Right forelimb (tissue), 1 donor: ENCODE measurements at places on chromosomes 7 and 10.

GRCh38 chr7:86644282-86645224 lies 844 bp downstream of the GRM3 start:
- DNase-seq: no peak

GRCh38 chr7:85226361-85227085 lies 39.7 kb upstream of the SEMA3D start:
- no peak for DNase-seq

GRCh38 chr7:21640105-21640504 lies 97.3 kb downstream of the DNAH11 start:
- DNase-seq: no peak

DNA sequence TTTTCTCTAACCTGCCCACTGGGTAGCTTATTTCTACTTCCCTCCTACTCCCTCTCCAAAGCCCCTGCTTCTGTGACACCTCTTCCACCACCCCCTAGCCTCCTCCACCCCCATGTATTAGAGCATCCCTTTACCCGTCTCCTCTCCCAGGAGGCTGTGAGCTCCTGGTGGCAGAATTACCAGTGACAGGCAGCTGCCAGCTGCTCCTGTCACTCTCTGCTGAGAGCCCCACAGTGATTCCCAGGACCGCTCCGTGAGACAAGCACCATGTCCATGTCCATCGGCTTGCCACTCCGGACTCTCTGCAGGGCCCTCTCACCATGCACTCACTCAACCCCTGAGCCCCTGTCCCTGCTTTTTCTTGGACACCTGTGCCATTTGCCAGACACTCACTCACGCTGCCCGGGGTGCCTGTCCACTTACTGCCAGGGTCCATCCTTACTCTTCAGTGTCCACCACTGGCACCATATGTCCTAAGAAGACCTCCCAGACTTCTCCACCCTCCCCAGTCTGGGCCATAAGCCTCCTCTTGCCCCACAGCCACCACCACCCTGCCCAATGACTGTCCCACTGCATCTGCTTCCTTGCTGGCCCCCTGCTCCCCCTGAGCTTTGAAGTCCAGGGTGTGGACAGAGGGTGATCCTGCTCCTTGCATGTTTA lies 9.8 kb downstream of the WDFY4 start:
- no peak for DNase-seq

DNA sequence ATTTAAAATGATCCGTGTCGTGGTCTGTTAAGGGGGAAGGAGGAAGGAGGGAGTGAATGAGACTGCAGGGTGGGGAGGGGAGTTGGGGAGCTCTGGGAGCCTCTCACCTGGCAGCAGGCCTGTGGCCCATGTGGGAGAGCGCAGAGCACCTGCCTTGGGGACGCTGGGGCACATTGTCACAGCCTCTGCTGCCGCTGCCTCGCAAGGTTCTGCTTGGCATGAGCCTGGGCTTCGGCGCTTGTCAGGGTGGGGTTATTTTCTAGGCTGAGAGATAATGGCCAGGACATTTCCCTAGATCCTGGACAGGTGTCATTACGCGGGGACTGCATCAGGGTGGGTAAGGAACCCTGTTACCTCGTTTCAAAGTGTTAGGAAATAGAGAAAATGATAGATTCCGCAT lies 2.2 kb upstream of the SUN1 start:
- no peak for DNase-seq

DNA sequence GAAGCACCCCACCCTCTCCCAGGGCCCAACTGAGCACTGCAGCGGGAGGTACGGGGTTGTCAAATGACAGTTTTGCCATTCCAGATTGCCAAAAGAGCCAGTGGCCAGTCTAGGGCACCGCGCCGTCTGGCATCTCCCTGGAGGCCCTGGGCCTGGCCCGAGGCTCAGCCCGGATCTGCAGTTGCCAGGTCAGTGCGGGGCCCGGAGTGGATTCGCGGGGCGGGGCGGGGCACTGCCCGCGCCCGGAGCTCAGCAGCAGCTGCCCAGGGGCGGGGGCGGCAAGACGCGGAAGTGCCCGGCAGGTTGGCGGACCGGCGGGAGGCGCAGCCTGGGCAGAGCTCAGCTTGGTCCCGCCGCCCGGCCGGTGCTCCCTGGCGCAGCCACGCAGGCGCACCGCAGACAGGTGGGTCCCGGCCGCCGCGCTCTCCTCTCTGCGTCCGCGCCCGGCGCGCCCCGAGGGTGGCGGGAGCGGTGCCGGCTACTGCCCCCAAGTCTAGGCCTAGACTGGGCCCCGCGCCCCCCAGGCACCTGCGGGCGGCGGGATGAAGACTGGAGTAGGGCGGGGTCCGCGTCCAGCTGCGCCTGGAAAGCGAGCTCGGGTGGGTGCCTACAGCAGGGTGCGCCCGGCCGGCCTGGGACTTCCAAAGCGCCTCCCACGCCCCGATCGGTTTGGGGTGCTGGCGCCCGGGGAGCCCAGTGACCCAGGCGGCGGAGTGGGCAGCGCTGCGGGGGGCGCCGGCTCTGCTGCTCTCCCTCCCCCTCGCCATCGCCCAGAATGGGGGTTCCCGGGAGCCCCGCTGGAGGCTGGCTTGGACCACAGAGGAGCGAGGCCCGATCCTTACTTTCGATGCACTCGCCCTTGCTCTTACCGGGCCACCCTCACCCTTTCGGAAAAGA lies at the start of gene IRF5:
IRF5 (plus strand) TSS at position 281 of the 897 bp plus-strand sequence. CDS start 4,155 bp downstream, outside the sequence.
- DNase-seq: no peak

- DNase-seq: no peak
These were observed 25.5 kb upstream of the MPP7 start for GRCh38 chr10:28328346-28328745.

DNA sequence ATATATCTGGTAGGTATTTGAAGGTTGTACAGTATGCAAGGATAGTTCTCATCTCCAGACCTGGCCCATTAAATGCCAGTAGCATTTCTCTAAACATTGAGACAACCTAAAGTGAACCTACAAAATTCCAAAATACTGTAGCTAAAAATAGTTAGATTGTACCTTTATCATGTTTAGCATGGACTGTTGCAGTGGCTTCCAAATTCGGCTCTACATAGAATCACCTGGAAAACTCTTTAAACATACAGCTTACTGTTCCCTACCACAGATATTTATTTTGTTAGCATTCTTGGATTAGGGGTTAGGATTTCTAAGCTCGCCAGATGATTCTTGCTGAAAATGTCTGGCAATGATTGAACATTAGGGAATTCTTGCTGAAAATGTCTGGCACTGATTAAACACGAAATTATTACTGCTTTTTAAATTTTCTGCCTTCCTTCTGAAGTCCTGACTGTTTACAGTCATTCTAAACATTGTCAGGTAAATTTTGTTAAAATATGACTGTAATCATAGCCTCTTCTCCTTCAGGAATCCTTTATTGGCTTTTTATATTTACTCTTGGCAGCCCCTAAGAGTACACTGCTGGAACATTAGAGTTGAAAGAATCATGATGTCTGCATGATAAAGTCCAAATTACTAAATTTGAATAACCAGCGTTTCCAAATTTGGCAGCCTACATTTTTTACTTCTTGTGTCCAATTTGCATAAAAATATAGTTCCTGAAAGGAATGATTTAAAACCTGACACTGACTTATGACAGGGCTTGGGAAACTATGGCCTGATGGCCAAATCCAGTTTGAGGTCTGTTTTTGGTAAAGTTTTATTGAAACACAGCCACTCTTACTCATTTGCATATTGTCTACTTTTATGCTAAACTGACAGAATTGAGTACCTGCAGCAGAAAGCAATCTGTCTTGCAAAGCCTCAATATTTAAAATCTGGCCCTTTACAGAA lies 40.3 kb downstream of the SHOC2 start:
- no peak for DNase-seq

DNA sequence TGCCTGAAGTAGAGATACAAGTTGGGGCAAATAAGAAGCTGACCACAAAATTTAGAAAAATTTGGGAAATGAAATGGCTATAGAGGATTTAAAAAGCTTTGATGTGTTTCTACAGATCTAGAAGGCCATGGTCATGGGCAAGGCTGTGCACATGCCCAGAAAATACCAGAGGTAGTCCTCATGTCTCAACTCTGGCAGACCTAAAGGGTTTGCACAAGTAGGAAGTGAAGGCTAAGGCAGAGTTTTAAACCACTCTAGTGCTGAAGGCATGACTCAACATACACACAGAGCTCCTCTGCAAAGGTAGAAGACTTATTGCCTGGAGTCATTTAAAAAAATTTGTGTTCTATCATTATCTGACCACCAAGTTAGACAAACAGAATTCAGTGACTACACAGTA lies 364.6 kb downstream of the CCSER2 start:
- no peak for DNase-seq

DNA sequence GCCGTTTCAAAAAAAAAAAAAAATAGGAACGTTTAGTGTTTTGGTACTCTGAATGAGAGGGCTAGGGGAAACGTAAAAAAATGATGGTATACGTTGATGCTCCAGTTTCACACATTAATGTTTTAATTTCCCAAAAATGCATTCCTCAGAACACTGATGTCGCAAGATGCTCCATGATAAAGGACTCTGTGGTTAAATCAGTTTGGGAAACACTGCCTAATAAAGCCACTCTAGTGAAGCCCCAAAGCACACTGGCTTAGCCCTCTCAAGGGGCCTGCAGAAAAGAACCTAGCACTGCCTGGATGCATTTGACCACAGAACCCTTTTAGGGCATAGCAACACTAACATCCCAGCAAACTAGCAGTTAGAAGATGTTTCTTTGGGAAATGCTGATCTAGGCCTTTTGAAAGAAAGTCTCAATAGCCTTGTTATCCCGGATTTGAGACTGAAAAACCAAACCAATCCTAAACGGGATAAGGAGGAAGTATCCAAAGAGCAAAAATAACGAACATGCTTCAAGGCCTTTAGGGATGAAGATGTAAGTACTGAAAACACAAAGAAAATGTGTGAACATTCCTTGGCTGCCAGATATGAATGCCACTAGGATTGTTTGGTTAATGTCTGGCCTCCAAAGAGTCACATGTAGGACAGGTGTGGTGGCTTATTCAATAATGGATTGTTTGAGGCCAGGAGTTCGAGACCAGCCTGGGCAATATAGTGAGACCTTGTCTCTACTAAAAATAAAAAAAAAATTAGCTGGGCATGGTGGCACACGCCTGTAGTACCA lies 11.0 kb downstream of the DLG5 start:
- DNase-seq: no peak

DNA sequence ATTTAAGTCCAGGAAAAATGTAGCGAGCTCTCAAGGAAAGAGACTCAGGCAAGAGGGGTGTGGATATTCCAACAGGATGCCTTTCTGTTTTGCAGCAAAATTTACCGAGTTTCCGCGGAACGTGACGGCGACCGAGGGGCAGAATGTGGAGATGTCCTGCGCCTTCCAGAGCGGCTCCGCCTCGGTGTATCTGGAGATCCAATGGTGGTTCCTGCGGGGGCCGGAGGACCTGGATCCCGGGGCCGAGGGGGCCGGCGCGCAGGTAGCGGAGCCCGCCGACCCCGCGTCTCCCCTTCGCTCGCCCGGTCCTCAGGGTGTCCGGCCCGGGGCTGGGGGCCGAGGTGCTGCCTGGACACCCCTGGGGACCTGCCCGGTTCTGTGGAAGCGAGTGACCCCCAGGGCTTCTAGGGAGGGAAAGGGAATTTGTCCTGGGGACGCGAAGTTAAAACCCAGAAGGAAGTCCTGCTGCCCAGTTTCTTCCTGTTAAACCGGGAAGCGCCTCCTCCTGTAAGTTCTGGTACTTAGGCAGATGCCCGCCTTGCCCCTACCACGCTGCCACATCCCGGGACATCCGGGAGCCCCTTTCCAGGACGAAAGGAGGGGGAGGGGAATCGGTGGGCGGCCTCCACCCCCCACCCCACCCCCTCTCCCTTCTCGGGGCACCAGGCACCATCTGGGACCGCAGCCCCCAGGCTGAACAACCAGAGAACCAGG lies 2.5 kb downstream of the VSTM2A start:
- DNase-seq: no peak

DNA sequence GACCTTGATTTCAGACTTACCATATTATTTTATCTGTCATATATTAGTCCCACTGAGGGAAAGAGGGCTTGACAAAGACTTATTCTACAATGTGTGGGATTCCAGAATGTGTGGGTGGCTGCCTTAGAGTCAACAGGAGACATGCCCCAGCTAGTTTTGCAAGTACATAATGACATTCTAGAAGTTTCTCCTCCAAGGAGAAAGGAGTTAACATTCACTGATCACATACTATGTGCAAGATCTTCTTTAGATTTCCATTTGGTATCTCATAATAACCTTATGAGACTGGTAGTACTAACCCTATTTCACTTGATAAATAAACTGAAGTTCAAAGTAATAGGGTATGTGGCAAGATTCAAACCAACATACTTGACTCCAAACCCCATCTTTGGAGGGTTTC lies 25.2 kb downstream of the IRF5 start:
- DNase-seq: no peak

- DNase-seq: no peak
These were observed 252.6 kb downstream of the GLRX3 start for GRCh38 chr10:130388746-130389145.

- DNase-seq: no peak
These were observed 65.6 kb upstream of the LRRC18 start for GRCh38 chr10:49005270-49005669.

- DNase-seq: no peak
These were observed 58.2 kb upstream of the PDGFA start for GRCh38 chr7:577741-578370.

GRCh38 chr7:111168182-111168581 lies 77.3 kb downstream of the LRRN3 start:
- DNase-seq: no peak

- no peak for DNase-seq
These were observed 46.4 kb downstream of the TYW1B start for GRCh38 chr7:72781631-72782030.
